Caudate nucleus (tissue), 63 donors: ENCODE measurements at places on chromosomes 2 and 18.

GRCh38 chr2:11766016-11766415 is 19.6 kb downstream of the LPIN1 start:
- DNase-seq = no peak

DNA sequence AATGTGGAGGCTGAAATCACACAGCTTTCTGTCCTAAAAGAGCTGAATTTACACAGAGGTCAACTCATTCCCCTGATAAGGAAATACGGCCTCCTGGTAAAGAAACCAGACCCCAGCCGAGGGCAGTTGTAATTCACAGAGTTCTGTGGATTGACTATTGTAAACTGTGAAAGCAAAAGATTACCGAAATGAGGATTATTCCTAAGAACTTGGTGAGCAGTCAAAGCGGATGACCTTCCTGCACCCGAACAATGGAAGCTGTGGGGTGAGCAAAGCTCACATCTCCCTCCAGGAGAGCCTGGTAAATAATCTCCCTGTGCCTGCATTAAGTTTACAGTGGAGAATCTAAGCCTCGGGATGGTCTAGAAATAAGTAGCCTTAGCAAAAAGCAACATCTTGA is 138.2 kb upstream of the PXDN start:
- DNase-seq = no peak

GRCh38 chr18:10518595-10519255 is 7.1 kb upstream of the NAPG start:
- peak; percentile 71 for DNase-seq

- DNase-seq = no peak
These were observed 455.7 kb downstream of the ARHGAP15 start for GRCh38 chr2:143584936-143585335.

DNA sequence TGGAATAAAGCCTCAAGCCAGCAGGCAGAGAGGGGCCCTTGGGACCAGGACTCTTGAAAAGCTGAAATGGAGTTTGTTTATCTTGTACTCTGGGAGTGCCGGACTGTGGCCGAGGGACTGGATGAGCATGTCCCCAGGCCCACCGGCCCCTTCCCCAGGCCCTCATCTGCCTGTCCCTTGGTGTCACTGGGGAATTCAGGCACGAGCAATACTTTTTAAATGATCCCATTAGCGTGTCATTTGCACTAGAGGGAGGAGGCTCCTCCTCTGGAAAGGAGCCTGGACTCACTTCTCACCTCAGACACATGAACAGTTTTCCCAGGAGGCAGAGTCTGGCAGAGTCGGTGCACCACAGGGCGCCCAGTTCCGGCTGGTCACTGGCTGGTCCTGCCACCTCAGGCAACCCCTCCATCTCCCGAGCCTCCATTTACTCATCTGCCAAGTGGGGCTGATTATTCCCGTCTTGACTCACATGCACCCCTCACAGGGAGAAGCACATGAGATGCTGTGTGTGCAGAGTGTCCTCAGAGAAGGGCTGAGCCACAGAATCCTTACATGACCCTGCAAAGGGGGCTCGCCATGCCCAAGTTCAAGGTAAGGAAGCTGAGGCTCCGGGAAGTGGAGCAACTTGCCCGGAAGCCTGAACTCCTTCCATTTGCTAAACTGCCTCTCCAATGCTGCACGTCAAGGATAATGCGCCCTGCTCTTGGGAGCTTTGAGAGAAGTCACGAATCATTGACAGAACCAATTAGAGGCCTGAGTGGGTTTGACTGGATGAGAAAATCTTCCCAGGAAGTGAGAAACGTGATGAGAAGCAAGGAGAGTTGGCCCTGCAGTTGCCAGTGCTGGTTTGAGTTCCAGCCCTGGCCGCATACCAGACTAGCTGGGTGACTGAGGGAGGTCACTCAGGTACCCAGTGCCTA is 26.7 kb downstream of the CIB4 start:
- DNase-seq = no peak

- no peak for DNase-seq
These were observed 7.2 kb downstream of the SMAD4 start for GRCh38 chr18:51037230-51037629.

DNA sequence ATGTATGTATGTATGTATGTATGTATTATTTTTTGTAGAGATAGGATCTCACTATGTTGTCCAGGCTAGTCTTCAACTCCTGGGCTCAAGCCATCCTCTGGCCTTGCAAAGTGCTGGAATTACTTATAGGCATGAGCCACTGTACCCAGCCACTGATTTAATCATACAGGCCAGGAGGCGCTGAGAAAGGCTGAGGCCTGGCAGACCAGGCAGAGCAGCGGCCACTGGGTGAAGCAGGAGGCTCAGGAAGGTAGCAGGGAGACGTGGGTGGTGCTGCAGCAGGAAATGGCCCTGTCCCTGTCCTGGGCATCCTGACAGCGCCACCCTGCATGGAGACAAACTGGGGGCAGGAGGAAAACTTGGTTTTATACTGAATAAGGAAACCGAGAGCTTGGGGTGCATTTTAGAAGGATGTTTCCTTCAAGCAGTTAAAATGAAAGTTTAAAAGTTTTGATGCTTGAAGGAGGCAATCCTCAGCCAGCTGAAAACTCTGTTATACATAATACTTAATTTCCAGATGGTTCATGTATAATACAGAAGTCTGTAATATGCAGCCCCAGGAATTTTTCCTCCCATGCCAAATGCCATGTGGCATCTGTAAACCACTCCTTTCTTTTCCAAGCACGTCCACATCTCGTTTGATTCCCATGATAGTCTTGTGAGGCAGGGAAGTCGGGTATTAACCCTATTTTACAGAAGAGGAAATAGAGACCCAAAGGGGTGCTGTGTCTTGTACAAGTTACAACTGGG is 182.4 kb downstream of the CELF4 start:
- no peak for DNase-seq

DNA sequence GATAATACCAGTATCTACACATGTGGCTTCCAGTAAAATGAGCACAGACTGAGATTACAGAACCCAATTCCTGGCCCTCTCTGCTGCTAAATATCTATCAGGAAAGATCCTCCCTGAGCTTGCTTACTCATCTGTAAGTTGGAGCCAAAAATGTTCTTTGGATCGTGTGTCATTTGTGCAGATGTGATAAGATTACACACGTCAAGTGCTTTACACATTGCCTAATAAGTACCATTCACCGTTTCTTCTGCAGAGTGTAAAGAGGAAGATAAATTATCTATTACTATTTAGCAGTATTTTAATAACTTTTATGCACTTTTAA is 23.2 kb upstream of the SLC20A1 start:
- DNase-seq = no peak

GRCh38 chr2:96923810-96924774 is 54.2 kb upstream of the SEMA4C start:
- DNase-seq = no peak

- DNase-seq = no peak
These were observed 49.3 kb downstream of the TNP1 start for GRCh38 chr2:216810399-216811160.

DNA sequence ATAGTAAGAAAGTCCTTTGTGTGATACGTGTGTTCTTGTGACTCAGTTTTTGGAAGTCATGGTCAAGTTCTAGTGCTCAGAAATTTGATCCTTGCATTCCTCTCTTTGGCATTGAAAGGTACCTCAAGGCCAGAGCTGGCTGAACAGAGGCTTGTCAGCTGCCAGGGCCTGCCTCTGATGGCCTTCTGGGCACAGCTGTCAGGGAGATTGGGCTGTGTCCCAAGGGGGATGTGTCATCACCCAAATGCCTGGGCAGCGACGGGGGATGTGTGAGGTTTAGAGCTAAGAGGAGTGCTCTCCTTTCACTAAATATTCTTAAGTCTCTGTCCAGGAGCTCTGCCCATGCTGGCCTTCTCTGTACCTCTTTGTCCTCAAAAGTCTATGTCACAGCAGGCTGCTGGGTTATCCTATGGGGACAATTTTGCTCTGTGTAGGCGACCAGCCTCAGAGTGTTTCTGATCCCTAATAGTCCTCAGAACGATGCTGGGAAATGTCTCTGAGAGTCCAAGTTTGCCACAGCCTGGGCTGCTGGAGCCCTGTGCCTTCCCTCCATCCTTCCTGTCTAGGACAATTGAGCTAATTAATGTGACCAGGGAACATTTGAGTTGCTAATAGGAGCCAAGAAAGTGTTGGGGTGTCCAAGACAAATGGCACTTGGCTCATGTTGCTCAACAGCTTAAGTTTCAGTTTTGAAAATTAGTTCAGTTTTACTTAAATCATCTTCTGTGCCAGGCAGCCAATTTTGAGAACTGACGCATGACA is 115.4 kb upstream of the ZNF521 start:
- DNase-seq = no peak

- peak; percentile 3 for DNase-seq
These were observed 265.9 kb downstream of the CELF4 start for GRCh38 chr18:37299471-37300304.

- no peak for DNase-seq
These were observed 82.3 kb downstream of the UPP2 start for GRCh38 chr2:158184001-158184400.

DNA sequence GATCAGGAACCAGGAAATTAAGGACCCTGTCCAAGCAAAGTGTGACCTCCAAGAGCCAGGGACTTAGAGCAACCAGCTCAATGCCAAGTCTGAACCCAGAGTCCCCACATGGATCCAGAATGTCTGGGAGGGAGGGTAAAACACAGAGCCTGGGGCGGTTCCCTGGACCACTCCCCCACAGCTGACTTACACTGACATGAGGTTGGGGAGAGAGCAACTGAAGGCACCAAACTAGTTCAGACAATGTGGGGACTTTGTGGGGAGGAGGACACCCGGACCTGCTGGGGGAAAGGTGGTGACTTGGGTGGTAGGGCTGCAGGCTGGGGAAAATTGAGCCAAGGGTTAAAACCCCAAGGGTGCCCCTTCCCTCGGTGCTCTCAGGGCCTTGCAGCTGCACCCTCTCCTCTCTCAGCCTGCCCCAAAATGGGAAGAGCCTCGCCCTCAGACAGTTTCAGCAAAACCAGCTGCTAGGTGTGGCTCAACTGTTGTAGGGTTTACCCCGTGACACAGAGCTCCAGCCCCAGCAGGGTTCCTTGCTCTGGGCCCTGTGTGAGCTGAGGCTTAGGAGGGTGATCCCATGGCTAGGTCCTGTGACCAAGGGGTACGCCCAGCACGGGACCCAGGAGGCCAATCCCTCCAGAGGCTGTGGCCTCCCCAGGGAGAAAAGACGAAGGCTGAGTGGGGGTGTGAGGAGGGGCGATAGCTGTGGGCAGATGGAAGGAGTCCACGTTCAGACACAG is 28.6 kb downstream of the MARCO start:
- DNase-seq = no peak

GRCh38 chr2:15846626-15847025 is 93.7 kb upstream of the MYCN start:
- DNase-seq = no peak

- no peak for DNase-seq
These were observed 29.0 kb downstream of the SLC1A4 start for GRCh38 chr2:65018141-65018582.

- DNase-seq = no peak
These were observed 569.8 kb upstream of the MEX3C start for GRCh38 chr18:51767293-51767692.

DNA sequence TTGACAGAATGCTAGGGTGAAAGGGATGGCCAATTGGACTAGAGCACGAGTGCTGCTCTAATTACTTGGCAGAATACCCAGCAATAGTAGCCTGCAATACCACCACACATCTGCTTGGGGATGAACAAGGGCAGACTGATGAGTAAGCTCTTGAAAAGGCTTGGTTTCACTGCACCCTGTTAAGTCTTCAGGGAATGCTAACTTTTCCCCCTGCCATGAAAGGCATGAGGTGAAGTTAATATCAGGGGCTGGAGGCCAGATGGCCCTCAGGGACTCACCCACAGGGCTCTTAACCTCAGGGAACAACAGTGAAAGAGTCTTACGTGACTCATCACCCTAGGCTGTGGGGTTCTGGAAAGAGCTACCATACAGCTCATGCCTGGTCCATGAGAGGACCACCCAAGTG is 51.7 kb upstream of the MYL1 start:
- no peak for DNase-seq

DNA sequence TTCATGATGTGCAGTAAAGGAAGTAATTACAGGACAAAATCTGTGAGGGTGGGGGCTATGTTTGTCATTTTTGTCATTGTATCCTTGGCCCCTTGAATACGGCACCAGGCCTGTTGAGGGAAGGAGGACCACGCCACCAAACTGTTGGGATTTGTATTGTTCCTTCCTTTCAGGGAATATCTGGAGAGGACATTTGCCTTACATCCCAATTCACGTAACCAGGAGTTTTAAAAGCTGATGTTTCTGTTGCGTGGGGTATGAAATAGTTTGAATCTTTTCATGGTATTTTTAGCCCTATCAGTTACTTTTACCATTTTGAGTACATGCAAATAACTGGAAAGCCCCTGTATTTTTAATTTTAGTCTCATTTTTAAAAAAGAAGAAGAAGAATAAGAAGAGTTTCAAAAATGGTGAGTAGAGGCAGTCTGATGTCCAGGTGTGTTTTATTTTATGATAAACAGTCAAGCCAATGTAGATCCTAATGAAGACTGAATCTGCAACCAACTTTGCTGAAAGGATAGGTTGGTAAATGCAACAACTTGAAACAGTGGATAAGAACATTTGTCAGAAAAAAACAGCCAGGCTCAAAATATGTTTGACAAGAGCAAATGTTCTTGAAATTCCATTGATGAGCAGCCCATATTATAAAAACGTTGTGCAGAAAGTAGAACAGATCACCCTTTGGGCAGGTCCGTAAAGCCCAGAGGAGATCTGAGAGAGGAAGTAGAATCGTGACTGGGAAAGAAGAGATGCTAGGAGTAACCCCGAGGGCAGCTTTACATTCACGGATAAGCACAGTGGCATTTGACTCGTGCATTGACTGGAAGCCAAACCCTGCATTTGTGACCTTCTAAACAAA is 54.5 kb downstream of the RASGRP3 start:
- no peak for DNase-seq

GRCh38 chr2:97913846-97914245 is 81.9 kb downstream of the TMEM131 start:
- DNase-seq = no peak

DNA sequence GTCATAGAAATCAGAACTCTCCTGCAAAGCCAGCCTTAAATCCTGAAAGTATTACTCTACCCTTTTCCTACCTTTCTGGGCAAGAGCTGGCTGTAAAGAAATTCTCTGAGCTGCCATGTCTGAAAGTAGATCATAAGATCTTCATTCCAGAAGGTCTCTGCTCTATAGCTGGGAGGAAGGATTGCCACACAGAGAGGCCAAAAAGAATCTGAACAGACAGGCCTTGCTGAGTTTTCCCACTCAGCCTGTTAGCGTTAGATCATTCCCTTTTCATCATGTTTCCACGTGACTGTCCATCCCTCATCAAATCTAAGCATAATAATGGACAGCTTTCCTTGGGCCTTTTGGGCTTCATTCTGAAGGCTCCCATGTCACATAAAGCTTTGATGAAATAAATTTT is 43.2 kb upstream of the FHL2 start:
- DNase-seq = no peak

DNA sequence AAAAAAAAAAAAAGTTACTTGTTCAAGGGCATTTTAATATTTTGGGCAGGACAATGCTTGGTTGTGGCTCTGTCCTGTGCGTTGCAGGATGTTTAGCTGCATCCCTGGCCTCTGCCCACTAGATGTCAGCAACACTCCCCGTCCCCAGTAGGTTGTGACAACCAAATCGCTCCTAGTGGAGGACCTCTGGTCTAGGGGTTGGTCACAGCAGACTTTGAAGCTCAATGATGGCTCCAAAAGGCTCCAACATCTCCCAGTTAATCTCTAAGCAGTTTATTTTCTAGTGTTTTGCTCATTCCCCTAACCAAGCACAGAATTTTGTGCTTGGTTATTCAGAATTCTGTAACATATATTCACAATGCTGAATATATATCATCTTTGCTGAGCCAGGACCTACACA is 67.0 kb downstream of the CHRNA1 start:
- peak; percentile 64 for DNase-seq
